Omental fat pad (tissue), 4 donors: ENCODE measurements at places on chromosomes 11 and 22.
A peak's percentile ranks its signal among the peaks of the same experiment; 100 is the strongest.

- DNase-seq = no peak
These were observed 15.8 kb downstream of the CDKN1C start for GRCh38 chr11:2869561-2870427.

GRCh38 chr11:20397281-20397680, 9.8 kb downstream of the PRMT3 start:
- no peak for DNase-seq

DNA sequence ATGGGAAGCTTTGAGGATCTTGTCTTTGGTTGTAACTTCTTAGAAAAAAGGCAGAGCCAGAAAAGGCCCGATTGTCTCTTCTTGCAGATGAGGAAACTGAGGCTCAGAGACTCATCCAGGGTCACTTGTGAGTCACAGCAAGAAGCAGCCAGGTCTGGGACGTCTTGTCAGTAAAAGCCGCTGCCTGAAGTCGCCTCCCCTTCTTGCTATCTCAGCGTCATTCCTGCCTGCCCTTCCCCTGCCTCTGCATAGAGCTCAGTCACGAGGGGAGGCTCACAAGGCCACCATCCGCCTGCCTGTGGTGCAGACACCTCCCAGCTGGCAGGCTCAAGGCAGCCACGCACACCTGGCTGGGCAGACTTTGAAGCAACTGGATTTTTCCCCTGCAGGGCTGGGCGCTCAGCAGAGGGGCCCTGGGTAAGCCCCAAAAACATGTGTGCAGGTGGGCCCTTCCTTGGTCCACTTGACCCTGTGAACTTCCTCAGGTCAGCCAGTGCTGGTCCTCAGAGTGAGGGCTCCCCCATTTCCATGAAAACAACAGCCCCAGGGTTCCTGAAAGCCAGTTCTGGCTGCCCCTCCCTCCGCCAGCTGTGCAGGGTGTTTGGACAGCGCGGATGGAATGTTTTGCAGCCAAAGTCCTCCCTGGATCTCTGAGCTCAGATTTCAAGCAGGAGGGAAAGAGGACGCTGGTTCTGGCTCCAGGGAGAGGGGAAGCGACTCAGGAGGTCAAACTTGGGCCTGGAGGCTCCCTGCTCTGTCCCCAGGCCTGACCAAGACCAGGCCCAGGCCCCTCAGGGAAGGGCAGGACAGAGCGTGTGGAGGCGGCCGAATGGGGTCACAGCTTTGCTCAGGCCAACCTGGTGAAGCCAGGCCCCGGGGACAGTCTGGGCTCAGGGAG, 6.0 kb upstream of the RAB3IL1 start:
- DNase-seq = no peak

DNA sequence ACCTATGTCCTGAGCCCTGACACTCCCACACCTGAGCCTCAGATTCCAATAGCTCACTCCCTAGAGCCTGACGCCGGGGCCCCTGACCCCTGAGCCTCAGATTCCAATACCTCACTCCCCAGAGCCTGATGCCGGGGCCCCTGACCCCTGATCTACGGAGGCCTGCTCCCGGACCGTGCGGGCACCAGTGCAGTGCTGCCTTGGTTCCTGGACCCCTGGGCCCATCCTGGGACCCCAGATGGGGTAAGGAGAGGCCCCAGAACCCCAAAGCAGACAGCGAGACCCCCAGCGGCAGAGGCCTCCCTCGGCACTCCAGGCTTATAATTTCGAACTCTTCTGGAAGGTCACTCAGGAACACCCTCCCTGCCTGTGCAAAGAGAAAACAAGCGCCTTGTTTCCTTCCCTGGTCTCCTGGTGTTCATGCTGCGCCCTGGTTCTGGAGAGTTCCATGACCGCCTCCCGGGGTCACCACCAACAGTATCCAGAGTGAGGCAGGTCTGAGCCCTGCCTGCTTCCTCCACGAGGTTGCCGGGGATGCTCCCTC, 7.5 kb downstream of the SUSD2 start:
- DNase-seq = no peak

DNA sequence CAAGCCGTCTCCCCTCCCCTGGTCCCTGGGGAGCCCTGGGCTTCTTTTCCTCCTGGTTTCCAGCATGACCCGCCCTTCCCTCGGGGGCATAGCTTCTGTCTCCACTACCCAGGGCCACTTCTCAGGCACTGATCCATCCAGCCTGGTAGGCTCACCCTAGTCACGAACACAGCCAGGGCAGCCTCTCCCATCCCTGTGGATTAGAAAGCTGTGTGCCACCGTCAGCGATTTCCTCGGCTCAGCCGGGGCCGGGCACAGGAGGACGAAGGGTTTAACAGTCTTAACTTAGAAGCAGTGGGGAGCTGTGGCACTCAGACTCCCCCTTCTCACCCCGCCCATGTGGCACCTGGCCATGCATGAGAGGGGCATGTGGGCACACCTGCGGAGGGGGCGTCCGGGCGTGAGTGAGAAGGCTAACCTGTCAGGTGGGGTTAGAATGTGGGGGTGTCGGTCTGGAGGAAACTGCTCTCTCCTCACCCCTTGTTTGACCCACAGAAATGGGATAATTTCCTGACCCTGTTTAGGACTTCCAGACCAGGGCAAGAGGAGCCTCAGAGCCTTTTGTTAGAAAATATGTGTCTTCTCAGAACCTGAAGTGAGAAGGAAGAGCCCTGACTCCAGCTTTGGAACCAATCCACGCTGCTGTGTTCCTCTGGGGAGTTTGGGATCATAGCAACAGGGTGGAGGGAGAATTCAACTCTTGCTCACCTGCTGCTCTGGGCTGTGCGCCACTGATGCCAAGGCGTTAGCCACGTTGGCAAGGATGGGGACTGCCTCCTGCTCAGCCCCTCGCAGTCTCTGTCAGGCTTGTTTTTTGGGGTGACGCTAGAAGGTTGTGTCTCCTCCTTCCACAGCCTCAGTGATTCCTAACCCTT, 14.6 kb downstream of the GLB1L2 start:
- no peak for DNase-seq

DNA sequence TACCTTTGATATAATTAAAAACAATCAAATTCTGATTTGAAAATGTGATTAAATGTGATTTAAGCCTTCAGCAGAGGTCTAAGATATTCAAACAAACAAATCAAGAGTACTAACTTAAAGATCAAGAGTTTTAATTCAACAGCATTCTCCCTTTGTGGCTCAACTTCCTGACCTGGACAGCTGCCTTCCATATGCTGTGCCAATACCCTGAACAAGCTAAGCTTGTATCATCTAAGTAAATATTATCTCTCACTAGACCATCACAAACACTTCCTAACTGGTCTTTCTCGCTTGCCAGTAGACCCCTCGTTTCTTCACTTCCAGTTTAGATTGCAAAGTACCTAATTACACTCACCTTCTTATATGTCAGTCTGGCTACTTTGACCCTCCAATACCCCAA, 35.9 kb upstream of the P4HA3 start:
- DNase-seq = no peak

DNA sequence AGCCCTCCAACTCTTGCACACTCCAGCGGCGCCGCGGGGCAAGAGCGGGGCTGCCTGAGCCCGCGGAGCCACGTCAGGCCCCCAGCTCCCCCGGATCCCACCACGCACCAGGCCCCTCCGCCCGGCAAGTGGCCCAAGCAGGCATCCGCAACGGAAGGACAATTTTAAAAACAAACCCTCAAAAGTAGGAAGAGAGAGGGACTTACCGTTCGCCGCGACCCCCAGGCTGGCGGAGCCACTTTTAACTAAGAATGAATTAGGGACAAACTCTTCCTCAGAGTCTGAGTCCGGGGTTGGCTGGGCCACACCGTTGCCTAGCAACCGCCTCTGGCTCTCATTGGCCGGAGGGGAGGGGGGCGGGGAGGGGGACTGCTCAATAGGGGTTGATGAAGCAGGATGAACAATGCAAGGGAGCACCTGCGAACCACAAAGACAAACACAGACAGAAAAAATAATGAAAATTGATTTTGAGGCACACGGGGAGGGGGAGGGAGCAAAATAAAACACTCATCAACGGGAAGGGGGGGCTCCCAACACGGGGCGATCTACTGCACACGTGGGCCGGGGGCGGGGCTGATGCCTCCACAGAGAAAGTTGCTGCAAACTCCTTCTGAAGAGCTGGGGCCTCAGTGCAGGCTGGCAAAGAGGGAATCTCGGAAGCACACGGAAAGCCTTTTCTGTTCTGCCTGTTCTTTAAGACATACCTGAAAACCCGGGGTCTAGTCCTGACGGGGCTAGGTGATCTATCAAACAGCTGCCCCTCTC, 387.5 kb upstream of the NARS2 start:
- DNase-seq = no peak

DNA sequence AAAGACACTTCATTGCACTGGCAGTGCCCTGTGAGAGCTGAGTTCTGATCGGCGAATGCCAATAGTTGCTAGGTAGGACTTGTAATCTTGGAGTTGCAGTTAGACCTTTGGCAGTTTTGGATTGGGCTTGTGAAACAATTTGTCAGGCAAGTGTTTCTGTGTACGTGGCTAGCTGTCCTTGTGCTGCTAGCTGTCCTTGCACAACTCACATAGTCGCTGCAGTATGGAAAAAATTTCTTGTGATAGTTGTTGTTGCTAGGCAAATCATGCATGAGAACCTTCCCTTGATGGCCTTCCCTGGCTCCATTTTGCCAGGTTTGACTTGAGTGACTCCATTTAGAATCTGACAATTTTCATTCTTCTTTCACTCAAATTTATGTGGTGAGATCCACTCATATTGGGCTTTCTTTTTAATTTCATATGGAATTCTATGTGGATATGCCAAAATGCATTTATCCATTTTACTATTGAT, 140.7 kb downstream of the APIP start:
- DNase-seq = no peak

DNA sequence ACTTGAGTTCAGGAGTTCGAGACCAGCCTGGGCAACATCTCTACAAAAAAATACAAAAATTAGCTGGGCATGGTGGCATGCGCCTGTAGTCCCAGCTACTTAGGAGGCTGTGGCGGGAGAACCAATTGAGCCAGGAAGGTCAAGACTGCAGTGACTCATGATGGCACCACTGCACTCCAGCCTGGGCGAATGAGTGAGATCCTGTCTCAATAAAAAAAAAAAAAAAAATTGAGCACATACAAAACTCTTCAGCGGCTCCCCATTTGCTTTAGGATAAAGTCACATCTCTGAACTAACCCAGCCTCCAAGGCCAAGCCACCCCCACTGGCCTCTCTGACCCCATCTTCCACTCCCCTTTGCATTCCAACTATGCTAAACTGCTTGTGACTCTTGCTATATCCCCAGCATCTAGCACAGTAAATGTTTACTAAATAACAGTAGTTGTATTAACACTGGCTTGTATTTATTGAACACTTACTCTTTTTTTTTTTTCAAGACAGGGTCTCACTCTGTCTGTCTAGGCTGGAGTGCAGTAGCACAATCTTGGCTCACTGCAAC, 28.9 kb downstream of the CREB3L1 start:
- no peak for DNase-seq

- no peak for DNase-seq
These were observed 325.7 kb upstream of the C11orf87 start for GRCh38 chr11:109096266-109096665.

DNA sequence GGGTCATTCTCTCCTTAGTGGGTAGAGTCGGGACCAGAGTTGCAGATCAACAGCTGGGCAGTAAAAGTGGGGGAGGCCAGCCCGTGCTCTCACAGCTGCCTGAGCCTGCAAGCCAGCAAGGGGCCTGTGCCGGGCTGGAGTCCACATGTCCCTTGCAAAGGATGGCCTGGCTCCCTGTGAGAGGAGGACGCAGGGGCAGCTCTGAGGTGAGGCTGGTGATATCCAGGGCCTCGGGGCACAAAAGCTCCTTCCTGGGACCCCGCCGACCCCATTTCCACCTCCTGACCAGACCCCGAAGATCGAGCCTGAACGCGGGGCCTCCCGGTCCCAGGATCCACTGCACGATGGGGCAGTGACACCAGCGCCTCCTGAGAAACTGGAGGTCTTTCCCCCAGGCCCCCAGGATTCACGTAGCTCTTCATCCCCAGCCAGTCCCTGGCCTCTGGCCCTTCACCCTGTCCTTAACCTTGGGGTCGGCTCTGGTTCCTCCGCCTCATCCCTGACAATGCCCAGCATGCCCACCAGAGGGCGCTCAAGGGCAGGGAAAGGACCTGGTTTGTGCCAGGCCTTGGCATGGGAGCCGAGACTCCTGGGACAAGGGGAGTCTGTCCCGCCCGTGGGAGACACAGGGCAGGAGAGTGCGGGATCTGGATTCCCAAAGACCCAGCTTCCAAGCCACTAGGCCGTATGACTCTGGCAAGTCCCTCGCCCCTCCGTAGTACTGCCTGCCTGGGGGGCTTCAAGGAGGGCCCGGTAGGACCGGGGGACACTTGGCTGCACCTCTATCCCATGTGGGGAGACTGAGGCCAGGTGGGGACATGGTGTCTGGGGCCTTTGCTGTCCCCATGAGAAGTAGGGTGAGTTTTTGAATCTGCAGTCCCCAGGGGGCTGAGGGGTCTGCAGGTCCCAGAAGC, 17.8 kb upstream of the WNT7B start:
- peak; percentile 98 for DNase-seq

- no peak for DNase-seq
These were observed 104.3 kb upstream of the SYT13 start for GRCh38 chr11:45390407-45390806.

DNA sequence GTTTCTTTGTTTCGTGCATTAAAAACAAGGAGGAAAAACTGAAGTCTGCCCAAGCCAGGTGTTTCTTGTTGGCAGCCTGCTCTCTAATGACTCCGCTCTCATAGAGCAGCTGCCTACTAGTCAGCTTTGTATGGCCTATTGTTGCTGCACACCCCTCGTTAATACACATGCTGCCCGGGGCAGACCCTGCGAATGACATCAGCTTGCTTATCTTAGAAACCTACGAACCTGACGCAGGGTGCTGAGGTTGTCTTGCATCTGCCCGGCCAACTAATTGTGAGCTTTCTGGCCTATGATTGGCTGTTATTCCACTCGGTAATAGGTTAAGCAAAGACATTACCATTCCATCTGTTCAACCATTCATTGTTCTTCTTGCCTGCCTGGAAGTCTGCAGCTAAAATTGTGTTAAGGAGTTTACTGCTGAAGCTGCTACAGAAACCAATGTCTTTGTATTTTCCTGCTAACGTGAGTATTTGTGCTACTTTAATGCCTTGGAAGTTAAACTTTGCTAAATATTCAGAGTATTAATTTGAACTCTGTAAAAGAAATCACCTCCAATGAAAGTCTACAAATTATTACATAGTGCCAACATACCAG, 37.5 kb downstream of the ZC3H12C start:
- DNase-seq = no peak

DNA sequence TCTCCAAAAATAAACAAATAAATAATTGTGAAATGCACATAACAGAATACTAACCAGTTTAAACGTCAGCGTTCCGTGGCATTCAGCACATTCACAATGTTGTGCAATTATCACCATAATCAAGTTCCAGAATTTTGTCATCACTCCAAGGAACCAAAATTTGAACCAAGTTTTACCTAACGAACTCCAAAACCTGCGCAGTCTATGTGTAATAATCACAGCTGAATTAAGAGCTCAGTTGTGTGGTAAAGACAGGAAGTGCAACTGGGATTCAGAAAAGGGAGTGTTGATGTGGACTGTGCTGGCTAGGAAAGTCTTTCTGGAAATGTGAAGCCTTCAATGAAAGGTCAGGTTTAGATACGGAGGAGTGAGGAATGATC, 5.4 kb upstream of the MCAM start:
- DNase-seq = no peak

- no peak for DNase-seq
These were observed 44.2 kb downstream of the TRIM66 start for GRCh38 chr11:8638300-8638699.
